ENCODE measurements at places on chromosomes 2 and 18. TPM values are rescaled to one million over a fixed set of nuclear protein-coding genes. Genes with fewer than 3 reads are reported as not detected.

Gene GDF7
- total RNA-seq, result not detected

GRCh38 chr18:52510139-52510538, 170.1 kb downstream of the DCC start:
- H3K36me3 ChIP-seq, result no peaks in the 10 kb centered on the region
- H3K27me3 ChIP-seq, result no peaks in the 10 kb centered on the region
- H3K27ac ChIP-seq, result no peak overlapping the region
- H3K4me1 ChIP-seq, result no peaks in the 10 kb centered on the region
- no peak for DNase-seq

DNA sequence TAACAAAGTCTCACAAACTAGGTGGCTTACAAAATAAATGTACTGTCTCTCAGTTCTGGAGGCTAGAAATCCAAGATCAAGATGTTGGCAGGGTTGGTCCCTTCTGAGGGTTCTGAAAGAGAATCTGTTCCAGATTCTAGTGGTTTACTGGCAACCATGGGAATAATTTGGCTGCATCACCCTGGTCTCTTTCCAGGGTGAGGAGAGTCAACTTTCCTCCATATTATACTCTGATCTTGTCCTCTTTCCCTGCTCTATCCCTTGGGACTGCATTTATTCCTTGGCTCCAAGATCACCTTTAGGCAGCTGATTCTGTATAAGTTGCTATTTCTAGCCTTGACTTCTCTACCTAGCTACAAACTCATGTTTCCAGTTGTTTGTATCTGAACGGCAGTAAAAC, 35.2 kb downstream of the SLC40A1 start:
- no peak overlapping the region for H3K27ac ChIP-seq
- H3K27me3 ChIP-seq, result peaks cover 5% of the 10 kb centered on the region
- DNase-seq, result no peak
- H3K36me3 ChIP-seq, result no peaks in the 10 kb centered on the region

Gene ALPG
- not detected for total RNA-seq

Gene POMC
- 2.7 TPM for total RNA-seq

Data from activated CD4-positive, alpha-beta memory T cell treated with anti-CD3 and anti-CD28 coated beads, Interleukin-2, amount 10 ng/mL, durations not matched to agents 7 days and 5 days (primary cell).